Stimulated activated naive CD8-positive, alpha-beta T cell treated with anti-CD3 and anti-CD28 coated beads, Interleukin-15, amount 100 ng/mL, for 72 hours (primary cell): ENCODE measurements at places on chromosomes 1 and 21.

DNA sequence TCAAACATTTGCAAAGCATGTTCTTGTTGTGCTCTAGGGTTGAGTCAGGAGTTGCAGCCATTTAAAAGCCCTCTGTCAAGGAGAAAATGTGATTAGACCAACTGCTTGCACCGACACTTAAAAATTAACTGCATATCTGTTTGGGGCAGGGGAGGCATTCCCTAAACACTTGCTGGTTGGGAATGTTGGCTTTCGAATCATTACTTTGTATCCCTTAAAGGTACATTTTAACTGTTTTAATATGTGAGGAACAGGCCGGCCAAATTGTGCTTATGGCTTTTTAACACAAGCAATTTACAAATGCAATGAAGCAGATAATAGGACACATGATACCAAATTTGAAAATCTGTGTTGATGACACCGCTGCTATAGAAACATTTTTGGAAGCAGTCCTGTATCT, 159.1 kb downstream of the LHX8 start:
- no peak for DNase-seq

DNA sequence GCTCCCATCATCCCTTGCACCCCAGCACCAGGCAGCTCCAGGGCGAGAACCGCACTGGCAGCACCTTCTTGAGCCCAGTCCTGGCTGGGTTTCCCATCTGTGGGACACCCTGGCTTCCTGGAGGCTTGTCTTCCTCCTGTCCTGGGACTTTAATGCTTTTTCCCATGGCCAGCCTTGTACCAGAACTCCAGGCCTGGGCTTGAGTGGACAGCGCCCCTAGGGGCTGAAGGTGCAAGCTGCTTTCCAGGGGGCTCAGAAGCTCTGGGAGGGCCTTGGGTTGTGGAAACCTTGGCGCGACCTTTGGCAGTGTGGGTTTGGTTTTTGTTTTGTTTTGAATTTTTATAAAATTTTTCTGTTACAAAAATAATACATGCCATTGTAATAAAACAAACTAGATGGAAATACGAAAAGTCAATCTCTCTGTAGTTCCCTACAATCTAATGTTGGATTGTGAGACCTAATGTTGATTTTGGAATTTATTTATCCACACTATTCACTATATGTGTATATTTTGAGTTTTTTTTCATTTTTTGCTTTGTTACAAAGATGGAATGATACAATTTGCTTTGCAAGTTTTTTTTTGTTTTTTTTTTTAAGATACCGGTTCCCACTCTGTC, 33.8 kb upstream of the RPL11 start:
- peak; percentile 49 for DNase-seq

GRCh38 chr1:214022810-214023425, 35.1 kb downstream of the PROX1 start:
- no peak for DNase-seq

DNA sequence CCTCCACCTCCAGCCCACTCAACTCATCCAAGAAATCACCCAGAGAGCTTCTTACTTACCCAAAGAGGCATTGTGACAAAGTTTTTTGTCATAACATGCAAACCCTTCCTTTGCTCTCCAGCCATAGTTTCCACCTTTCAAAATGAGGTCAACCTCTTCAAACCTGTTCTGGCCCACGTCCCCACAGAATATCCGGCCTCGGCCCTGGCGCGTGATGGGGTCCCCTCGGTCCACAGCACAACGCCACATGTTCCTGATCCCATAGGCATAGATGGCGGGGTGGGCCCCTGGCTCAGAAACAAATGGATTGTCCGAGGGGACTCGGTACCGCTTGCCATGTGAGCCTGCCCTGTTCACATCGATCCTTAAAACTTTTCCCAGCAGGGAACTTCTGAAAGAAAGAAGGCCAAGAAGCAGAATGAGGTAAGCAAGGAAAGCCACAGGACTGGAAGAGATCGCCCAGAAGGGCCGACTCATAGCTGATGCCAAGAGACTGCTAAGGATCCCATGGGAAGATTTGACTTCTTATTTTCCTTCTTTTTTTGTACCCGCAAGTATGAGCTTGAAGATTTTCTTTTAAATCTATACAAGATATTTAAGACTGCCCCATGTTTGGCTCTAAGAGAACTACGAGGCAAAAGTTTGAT, 7.8 kb downstream of the HHIPL2 start:
- DNase-seq: no peak

DNA sequence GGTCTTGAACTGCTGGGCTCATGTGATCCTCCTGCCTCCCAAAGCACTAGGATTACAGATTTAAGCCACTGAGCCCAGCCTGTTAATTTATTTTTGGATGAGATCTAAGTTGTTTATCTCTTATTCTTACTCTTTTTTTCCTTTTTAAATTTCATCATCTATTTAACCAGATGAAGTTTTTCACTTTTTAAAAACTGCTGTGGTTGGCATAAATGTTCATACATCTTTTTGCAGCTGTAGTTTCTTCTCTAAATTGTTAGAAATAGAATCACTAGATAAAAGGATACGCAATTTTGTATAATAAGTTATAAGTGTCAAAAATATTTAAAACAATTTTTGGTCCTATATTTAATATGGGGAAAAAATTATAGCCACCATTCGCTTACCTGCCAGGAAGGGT, 80.3 kb upstream of the GPR88 start:
- no peak for DNase-seq

DNA sequence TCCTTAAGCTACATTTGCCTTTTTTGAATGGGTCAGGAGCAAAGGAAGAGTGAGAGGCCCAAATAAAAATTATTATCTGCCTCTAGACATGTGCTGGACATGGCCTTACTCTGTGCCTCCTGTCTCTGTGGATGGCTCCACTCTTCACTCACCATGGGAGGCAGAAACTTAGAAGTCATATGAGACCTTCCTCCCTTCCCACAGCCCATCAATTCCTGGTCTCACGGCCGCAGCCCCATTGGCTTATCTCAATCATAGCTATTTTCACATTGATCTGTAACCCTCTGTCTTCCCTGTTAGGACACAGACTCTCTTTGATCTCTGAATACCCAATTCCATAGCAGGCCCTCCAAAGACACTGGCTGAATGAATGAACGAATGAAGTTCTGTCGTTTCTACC, 14.2 kb upstream of the ADORA1 start:
- no peak for DNase-seq

- DNase-seq: no peak
Observed at GRCh38 chr1:148010527-148010926, 82.3 kb downstream of the GPR89B start.

GRCh38 chr1:164664127-164664526, 105.1 kb downstream of the PBX1 start:
- DNase-seq: no peak

DNA sequence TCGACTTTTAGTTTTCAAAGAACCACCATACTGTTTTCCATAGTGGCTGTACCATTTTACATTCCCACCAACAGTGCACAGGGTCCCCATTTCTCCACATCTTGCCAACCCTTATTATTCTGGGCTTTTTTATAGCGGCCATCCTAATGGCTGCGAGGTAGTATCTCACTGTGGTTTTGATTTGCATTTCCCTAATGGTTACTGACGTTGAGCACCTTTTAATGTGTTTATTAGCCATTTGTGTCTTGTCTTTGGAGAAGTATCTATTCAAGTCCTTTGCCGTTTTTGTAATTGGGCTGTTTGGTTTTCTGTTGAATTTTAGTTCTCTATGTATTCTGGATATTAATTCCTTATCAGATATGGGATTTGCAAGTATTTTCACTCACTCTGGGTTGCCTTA, 22.3 kb upstream of the KCNAB2 start:
- no peak for DNase-seq

GRCh38 chr1:247357781-247358211, 26.1 kb upstream of the ZNF496 start:
- DNase-seq: no peak

DNA sequence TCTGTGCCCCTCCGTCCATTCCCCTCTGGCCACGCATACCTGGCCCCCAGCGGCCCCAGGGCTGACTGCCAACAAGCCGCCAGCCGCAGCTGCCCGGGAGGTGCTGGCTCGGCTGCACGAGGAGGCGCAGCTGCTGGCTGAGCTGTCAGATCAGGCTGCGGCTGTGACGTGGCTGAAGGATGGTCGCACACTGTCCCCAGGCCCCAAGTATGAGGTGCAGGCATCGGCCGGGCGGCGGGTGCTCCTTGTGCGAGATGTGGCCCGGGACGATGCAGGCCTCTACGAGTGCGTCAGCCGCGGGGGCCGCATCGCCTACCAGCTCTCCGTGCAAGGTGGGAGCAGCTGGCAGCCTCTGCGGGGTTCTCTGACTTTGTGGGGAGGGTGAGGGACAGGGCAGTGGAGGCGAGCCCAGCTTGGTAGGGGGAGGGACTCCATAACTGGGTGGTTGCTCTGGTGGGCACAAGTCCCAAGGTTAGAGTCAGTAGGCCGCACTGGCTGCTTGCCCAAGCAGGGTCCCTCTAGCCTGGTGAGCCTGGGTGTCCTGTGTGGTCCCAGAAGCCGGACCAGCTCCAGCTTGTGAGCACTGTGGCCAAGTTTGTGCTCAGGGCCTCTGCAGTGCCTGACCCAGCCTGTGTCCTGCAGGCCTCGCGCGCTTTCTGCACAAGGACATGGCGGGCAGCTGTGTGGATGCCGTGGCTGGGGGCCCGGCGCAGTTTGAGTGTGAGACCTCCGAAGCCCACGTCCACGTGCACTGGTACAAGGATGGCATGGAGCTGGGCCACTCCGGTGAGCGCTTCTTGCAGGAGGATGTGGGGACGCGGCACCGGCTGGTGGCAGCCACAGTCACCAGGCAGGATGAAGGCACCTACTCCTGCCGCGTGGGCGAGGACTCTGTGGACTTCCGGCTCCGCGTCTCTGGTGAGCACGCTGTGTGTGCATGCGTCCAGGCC, 8.8 kb downstream of the OBSCN start:
- DNase-seq: no peak

GRCh38 chr1:198837278-198838021, 198.6 kb downstream of the PTPRC start:
- DNase-seq: no peak

GRCh38 chr1:49626472-49626871, 397.3 kb downstream of the AGBL4 start:
- no peak for DNase-seq

GRCh38 chr1:231610388-231610787, 16.2 kb upstream of the DISC1 start:
- DNase-seq: no peak

DNA sequence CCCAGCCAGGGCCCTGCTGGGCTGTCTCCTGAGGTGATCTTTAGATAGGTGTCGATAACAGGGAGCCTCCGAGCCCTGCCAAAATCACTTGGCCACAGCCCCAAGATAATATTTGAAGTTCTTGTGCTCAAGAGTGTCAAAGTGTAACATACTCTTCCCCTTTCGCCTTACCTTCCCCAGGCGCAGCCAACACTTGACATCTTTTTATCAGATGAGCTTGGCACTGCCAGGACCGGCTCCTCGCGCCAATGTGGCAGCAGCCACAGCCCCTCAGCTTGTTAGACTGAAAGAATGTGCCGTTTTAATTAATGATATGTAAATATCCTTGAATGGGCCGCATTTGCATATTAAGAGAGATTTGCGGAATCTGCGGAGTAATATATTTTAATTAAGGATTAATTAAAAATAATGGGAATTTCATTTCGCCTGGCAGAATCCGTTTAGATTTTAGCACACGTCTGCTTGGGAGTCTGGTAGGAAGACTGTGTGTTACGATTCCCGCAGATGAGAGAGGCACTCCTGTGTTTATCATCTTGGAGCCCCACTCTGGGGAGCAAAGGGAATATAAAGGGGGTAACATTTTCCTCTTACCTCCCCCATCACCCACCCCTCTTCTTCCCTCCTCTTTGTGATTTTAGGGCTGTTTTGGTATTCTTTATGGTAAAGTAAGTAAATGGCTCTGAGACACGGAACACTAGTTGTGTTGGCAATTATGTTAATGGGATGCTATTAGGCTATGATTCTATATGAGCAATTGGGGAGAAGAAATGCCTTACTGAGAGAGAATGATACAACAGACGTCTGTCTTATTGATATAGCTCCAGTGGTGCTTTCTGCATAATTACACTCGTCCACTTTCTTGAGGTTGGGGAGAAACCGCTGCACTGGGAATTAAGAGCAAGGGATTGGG, 109.8 kb downstream of the PBX1 start:
- DNase-seq: no peak

- no peak for DNase-seq
Observed at GRCh38 chr1:168221275-168221674, 4.5 kb upstream of the SFT2D2 start.

DNA sequence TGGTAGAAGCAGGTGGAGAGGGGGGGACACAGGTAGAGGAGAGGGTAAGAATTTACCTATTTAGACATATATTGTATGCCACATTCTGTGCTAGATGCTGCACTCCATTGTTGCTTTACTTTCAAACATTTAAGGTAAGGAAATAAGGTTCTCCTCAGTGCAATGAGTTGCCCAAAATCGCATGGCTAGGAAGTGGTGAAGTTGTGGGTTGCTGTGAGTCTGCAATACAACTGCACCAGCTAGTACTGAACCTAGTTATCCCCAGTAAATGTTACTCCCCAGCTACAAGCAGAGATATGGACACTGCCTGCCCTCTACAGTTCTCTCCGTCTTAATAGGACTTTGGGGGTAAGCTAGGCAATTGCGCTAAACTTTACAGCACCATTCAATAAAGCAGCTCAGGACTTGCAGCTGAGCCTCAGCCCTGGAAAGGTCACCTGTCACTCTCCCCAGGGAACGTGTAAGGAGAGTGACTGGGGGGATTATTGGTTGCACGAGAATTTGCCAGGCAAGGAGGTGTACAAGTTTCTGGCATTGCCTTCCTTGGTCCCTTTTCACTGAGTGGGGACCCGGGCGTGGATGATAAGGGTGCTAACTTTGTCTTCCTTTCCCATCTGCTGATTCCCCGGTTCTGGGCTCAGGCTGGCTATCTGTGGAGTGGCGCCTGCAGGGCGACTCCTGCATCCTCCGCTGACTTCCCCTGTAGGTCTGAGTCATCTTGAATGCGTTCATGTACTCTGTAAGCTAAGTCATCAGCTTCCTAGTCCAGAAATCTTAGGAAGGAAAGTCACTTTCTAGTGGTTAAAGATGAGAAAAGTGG, 71.3 kb upstream of the CNTN2 start:
- DNase-seq: no peak

- no peak for DNase-seq
Observed at GRCh38 chr1:174584071-174584470, 136.3 kb downstream of the GPR52 start.
